HepG2 (cell line): ENCODE measurements at places on chromosomes 3 and 15.

DNA sequence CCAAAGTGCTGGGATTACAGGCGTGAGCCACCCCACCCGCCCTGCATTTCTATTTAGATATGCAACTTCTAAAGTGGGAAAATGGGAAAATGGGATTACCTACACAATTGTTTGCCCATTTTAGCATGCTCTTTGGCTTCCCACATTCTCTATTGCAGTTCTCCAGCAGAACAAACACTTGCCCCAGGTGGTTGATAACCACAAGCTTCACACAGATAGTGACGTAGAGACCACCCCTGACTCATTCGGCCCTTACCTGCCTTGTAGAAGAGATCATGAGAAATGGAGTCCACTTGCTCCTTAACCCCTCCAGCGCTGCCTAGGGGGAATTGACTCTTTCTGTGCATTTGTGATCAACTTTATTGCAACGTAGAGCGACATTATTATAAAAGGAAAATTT is 83.2 kb upstream of the RAP2B start:
- no peak for DNase-seq

DNA sequence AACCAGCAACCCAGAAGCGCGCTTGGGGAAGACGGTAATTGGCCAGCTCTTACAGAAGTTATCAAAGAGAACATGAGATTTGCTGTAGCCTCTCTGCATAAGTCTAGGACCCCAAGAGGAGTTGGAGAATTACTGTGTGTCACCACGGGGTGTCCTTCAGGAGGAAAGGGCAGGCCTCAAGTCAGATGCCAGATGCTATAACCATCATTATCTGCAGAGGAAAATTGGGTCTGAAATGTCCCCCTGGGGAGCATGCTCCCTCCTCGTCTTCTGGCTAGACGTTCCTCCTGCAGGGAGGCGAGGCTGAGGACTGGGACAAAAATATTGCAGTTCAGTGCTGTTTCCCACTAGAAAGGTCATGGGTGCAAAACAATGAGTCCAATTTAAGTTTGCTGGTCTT is 380.5 kb upstream of the CFAP20DC start:
- DNase-seq: no peak

DNA sequence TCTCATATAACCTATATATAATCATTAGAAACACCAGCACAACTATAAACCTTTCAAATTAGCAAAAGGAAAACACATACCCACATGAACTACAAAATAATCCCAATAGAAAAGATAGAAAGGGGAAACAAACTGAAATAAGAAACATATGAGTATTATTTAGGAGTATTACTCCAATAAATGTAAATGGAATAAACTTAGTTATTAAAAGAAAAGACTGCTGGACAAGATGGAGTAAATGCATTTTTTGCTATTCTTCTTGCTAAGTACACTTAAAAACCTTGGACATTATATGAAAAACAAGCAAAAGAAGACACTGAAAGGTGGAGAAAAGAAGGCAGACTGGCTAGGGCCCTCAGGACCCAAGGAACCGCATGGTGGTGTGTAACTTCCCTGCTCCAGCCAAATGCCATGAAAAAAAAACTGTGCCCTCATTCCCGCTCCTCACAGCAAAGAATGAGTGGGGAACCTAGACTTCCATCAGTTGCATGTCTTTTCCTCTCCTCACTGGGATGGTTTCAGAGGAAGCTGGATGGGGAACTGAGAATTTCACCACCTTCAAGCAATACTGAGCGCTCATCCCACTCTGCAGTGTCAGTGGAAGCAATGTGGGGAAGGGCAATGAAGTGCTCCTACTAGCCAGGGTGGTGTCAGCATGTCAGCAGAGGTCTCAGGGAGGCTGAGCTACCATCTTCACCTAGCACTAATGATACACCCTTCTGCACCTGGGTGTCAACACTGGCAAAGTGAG is 43.7 kb upstream of the ADAMTS17 start:
- DNase-seq: no peak

- DNase-seq: no peak
Observed at GRCh38 chr15:76994971-76995945, at the start of gene PSTPIP1. Gene PSTPIP1, plus strand, starts transcription at chr15:76995126. Its CDS starts 448 bp downstream, at chr15:76995574.

- DNase-seq: peak; percentile 54
Observed at GRCh38 chr3:99172736-99173657, 271.5 kb upstream of the DCBLD2 start.

DNA sequence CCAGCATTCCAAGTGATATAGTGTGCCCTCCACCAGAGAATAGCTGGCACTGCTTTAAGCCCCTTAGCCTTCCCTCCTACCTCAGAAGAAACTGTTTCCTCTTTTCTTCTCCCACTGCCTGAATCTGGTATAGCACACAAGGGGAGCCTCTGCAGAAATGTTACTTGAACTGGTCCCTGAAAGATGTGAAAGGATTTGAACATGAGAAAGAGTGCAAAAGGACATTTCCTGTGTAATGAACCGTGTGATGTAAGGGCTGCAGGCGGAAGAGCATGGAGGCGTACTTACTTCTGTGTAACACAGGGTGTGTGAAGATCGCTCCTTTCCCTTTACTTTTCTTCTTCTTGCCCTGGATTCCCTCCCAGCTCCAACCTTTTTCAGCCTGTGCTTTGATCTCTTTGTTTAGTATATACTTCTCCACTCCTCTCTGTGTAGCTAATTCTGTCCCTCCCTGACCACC is 8.4 kb downstream of the TMOD3 start:
- no peak for DNase-seq

- DNase-seq: no peak
Observed at GRCh38 chr3:111803123-111803593, 55.9 kb upstream of the PHLDB2 start.

GRCh38 chr3:61221759-61222362 is 29.4 kb downstream of the FHIT start:
- DNase-seq: no peak

DNA sequence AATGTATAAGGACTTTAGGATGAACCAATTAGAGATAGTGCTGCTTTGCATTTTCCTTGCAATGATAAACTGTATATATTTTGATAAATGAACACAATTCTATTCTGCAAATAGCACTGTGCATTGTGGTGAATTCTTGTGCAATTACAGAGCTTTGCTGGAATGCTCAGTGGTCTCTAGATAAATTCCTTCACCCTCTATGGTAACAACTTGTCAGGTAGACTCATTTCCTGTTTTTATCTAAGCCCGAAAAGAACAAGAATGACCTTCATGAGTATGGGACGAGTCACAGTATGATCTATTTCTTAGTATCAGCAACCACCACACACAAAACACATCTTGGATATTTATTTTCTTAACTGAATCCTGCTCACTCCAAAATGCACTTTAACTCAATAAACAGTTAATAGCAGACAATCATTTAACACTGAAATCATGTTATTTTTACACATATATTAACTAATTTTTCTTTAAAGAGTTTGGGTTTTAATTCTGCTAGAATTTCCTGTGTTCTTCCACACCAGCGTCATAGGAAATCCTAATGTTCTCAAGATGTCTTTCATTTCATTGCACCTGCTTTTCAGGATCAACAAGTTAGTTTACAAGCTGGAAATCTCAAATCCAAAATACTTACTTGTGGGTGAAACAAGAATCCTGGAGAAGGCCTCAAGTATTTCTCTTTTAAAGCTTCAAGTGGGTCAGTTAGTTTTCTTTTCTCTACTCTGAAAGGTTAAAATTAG is 551.2 kb downstream of the MECOM start:
- DNase-seq: peak; percentile 50

- no peak for DNase-seq
Observed at GRCh38 chr3:160883373-160883772, 127.3 kb downstream of the PPM1L start.

- no peak for DNase-seq
Observed at GRCh38 chr3:25218362-25218761, 209.7 kb upstream of the RARB start.

GRCh38 chr3:30753766-30754165 is 140.7 kb downstream of the GADL1 start:
- no peak for DNase-seq

DNA sequence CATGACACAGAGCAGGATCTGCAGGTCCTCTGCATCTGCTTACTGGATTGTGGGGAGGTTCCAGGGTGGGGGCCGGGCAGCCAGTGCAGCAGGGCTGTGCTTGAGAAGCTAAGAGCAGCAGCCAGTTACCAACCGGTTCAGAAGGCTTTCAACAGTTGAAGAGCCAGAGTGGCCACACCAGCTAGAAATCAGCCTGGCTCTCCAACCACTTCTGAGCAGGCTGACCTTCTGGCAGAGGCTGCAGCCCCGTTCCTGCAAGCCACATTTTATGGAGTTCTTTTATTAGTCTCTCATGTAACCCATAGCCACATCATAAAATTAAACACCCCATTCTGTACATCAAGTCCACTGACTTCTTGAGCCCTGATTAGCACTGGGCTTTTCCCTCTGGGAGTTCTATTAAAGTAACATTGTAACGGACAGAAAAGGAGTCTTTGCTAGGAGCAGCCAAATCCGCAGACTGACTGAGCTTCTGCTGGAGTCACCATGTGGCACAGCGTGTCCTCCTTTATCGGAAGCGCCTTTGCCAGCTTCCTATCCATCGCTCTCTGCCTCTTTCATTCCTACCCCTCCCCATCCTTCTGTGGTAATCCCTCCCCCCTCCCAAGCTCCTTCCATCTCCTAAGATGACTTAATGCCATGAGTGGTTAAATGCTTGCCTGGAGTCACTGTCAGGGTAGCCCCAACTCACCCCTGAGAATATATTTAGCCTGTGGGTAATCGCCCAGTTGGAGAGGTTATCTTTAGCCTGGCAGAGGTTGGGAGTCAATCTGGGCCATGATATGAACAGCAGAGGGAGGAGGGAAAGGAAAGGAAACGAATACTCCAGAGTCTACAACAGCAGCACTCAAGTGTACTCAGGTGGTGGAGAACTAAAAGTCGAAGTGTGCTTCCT is 138.5 kb upstream of the HES1 start:
- DNase-seq: no peak

DNA sequence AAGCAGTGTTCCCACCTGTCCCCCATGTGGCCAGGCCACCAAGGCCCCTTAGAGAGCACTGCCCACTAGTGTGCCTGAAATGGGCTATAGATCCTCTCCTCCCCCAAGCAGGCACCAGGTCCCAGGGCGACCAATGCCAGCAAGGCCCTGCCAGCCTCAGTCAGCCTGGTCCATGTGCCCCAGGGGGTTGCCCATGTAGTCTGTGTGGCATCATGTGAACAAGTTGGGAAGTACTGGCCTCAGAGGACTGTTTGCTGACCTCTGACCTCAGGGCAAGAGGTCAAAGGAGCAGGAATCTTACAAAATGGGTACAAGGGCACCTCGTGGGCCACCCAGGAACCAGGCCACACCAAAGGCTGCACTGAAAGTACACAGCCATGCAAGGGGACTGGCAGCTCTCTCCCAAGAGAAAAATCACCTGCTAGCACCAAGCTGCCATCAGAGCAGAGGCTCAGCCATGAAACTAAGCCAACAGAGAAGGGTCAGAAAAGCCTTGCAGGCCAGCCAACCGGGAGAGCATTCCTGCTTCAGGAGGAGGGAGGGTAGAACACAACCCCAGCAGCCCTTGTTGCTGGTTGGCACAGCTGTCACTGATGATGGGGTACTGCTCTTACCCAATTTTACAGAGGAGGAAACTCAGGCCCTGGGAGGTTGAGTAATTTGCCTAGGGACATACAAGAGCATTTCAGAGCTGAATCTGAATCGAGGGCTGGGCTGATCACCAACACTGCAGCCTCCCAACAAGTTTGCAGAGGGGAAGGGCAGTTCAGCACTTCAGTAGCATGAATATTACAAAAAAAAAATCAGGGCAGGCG is 5.2 kb upstream of the FURIN start:
- no peak for DNase-seq

DNA sequence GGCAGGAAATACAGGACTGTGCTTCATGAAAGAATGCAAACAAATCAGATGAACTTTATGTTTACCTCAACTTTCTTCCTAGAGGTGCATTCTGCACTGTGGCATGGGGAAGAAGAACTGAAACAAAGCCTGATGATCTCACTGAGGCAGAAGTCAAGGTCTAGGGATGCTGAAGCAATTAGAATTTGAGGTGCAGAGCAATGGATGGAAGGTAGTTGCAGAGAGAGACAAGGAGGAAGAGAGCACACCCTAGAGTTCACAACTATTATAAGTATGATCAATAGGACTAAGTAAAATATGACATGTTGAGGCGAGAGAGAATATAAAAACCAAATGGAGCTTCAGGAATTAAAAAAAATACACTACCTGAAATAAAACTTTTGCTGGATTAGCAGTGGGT is 420.1 kb downstream of the EDEM1 start:
- no peak for DNase-seq

DNA sequence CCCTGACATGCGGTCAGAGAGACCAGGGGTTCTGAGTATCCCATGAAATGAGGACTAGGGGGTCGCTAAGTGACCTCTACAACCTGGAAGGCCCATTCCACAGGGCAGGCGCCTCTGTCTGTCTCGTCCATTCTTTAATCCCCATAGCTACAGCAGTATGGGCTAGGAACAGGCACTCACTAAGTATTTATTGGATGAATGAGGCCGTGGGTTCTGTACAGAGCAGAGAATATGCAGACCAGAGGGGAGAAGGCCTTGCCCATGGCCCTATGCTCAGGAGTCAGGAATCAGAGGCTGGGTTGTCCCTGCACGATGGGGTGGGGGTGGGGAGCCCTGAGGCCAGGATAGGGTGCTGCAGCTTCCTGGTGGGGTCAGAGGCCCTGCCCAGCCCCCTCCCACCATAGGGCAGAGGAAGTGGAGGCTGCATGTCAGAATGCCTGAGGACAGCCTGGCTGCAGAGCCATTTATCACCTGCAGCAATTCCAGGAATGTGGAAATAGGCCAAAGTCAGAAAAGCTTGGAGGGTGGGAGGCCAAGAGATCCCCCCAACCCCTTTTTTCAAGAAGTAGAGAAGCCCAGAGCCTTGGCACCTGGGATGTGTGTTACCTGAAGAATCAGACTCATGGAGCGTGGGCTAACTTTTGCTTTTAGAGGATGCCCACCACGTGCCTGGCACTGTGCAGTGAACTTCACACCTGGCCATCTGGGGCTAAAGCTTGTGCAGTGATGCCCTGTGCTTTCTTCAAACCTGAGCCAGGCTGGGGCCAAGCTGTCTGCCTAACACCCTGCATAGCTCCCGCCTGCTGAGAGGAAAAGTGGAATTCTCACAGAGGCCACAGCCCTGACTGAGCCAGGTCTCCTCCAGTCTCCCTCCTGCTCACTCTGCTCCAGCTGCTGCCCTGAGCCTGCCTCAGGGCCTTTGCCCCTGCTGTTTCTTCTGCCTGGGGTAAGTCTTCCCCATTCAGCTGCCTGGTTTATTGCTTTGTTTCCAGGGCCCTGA is 109.4 kb downstream of the WNT7A start:
- DNase-seq: no peak

DNA sequence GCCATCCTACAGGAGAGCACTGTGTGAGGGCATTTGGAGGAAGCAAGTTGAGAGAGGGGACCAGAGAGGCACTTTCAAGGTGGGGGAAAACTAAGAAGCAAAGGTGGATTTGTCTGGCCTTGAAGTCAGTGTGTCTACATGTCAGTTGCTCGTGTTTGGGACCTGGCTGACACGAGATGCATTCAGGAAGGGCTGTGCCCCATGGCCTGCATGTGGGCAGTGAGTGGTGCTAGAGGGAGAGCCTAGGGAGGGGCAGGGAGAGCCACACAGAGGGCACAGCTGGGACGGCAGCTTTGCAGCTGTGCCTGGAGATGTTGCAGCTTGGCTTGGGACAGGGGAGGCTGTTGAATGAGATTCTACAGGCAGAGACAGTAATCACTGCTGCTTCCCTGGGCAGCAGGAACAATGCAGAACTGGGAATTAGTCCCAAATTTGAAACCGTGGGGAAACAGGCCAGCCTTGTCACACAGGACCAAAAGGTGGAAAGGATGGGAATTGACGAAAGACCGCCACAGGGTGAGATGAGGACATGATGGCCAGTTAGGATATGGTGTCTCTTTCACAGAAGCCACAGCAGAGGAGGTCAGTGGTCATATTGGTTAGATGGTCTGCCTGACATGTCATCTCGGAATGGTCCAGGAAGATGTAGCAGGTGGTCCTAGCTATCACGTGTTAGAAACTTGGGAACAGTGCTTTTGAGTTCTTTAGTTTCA is 10.0 kb downstream of the SEC61A1 start:
- no peak for DNase-seq
